ENCODE measurements at places on chromosomes 5 and 9.

DNA sequence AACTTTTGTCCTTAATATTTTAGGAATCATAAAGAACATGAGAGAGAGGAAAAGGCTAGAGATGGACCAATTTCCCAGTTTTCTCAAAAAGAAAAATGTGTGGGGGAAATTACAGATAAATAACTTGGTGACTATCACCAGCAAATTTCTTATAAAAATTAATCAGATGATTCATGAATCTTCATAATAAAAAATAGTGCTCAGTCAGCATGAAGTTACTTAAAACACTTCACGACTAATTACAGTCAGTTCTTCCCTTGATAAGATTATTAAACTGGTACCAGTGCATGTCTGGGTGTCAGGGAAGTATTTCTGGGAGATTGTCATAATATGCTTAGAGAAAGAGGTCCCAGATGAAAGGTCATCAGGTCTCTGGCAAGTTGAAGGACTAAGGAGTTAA, 133.0 kb downstream of the SNCAIP start:
- H3K27ac ChIP-seq: no peak overlapping the region
- no peaks in the 10 kb centered on the region for H3K36me3 ChIP-seq
- DNase-seq: no peak
- no peaks in the 10 kb centered on the region for H3K27me3 ChIP-seq

- H3K4me3 ChIP-seq: no peak overlapping the region
- no peaks in the 10 kb centered on the region for H3K36me3 ChIP-seq
- no peak overlapping the region for H3K27ac ChIP-seq
- H3K4me1 ChIP-seq: peaks cover 7% of the 10 kb centered on the region
Observed at GRCh38 chr5:78362220-78362619, 1.8 kb downstream of the SCAMP1 start.

DNA sequence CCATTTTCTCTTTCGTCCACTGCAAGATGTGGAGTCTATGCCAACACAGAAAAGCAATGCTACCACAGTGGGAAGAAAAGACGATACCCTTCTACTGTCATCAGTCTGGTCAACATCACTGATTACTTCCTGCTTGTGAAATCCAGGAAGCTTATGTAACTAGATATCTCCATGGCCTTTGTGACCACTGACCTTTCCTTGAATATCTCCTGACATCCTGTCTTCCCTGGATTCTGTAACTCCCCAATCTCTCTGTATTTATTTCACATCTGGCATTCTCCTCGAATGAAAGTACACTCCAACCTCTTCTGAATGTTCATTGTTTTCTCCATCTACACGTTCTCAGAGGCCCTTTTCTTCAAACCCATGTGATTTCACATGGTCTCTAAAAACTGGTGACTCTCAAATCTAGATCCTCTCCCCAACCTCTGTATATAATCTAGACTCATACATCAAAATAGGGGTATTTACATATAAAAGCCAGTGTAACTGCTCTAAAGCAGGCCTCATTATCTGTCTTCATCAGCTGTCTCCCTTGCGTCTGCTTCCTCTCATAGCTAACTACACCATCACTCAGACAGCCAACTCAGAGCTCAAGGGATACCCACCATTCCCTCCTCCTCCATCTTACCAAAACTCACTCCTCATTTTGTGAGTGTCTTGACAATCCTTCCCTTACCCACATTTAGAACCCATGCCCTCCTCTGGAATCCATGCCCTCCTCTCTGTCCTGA, 156.8 kb downstream of the SEMA5A start:
- no peaks in the 10 kb centered on the region for H3K4me1 ChIP-seq
- H3K27me3 ChIP-seq: no peaks in the 10 kb centered on the region
- H3K36me3 ChIP-seq: no peaks in the 10 kb centered on the region
- H3K27ac ChIP-seq: no peak overlapping the region
- no peak overlapping the region for H3K4me3 ChIP-seq

DNA sequence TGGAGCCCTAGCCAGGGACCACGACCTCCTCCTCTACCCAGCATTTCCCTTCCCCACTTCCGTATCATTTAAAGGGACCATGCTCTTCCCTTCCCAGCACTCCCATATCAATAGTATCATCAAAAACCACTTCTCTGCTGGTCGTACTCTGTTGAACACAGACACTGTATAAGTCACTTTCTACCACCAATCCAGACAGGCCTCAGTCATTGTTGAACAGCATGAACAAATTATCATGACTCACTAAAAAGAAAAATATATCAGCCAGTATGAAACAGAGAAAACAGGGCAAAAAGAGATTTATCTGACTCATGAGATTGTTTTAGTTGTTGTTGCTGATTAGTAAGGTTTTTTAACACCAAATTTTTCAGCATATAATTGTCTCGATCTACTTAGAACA, 89.8 kb downstream of the CDKN2A start:
- no peaks in the 10 kb centered on the region for H3K27me3 ChIP-seq
- H3K36me3 ChIP-seq: no peaks in the 10 kb centered on the region
- peak; percentile 47 for DNase-seq
- no peak overlapping the region for H3K4me3 ChIP-seq
- peak overlapping the region; percentile 34 for H3K27ac ChIP-seq
